ENCODE measurements at places on chromosomes 1 and 21.

- DNase-seq = no peak
Measured at GRCh38 chr1:23980728-23981070, 572 bp upstream of the SRSF10 start.

DNA sequence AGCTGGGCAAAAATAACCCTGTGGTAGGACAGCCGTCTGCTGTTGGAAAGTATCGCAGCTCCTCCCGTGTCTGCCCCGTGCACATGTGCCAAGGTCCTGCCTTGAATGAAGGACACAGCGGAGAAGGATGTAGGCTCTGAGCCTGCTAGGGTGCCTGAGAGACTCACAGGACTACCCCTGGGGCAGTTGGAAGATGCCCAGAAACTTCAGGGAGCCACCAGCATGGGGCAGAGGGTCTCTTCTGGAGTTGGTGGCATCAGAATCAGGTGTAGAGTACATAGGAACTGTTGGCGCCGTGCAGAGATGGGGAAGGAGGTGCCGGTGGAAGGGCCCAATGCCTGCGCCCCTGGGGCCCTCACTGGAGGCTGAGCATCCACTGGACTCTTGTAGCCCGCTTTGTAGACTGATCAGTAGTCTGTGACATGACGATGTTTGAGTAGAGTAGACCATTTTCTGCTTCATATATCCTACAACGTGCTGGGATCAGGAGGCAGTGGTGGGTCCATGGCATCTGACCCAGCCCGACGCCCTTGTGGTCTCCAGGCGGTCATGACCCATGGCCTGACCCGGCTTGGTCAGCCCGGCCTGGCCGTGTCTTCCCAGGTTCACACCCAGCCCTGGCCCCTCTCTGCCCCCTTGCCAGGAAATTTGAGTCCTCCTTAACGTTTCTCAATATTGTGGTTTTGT, 5.3 kb upstream of the C1orf174 start:
- DNase-seq = no peak

DNA sequence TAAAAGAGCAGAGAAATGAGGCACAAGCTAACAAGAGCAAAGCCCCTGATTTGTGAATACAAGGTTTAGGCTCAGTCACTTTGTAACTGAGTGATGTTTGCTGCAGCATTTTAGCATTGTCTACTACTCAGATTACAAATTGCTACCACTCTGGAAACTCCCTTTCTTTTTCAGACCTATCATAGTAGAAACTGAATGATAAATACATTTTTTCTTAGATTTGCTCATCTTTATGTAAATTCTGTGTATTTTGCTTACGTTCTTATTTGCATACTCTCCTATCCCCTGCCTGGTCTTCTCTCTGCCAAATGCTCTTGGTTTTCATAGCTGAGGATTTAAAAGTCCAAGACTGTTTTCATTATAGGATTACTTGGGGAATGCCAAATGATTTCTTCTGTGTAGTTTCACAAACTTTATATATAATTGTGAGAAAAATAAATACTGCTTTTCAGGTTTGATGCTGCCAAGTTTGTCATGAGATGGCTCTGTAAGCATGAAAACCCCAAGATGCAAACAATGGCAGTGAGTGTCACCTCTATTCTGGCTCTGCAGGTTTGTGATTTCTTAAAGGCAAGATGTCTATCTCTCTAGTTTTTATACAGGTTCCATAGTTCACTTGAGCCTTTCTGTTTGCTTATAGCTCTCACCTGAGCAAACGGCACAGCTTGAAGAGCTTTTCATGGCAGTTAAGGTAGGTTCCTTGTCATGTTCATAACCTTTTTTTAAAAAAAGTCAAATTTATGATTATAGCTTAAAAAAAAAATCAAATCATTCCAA, 24.7 kb downstream of the ZYG11A start:
- no peak for DNase-seq

DNA sequence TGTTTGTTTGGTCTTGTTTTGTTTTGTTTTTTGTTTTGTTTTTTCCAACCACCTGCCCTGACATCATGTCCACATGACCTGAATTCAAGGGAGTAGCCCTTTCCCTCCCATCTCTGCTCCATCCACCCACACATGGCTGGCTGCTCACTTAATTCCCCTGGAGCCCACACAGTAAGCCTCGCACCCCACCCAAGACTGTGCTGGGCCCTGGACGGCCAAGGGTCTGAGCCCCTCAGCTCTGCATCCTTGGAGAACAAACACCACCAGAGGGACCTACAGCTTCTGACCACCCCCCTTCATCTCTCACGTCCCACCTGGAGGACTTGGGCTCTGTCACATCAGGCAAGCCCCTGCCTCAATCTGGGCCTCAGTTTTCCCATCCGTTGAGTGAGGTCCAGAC, 39.1 kb downstream of the MATN1 start:
- DNase-seq = no peak

DNA sequence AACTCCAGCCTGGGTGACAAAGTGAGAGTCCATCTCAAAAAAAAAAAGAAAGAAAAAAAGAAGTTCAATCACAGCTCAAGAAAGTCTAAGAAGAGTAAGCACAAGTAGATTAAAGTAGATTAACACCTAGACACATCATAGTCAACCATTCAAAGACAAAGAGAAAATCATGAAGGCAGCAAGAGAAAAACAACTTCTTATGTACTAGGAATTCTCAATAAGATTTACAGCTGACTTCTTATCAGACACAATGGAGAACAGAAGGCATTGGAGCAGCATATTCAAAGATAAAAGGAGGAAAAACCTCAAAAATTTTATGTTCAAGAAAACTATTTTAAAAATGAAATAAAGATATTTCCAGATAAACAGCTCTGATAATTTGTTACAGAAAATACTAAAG, 147.3 kb downstream of the LBR start:
- no peak for DNase-seq

GRCh38 chr1:17485281-17485680, 45.8 kb upstream of the RCC2 start:
- DNase-seq = no peak

DNA sequence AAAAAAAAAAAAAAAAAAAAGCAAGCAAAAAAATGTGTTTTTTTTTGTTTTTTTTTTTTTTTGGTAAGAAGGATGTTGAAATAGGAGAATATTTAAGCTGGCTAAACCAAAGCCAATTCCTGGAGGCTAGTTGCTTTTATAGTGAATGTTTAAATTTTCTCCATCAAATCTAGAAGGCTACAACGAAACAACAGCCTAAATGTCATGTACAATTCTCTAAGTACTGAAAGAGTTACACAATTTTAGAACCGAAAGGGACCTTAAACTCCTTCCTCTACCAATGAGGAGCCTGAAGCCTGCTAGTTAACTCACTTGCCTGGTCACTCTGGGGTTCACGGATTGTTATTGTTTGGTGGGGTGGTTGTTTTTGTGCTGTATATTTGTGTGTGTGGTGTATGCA, 3.5 kb downstream of the WLS start:
- no peak for DNase-seq

DNA sequence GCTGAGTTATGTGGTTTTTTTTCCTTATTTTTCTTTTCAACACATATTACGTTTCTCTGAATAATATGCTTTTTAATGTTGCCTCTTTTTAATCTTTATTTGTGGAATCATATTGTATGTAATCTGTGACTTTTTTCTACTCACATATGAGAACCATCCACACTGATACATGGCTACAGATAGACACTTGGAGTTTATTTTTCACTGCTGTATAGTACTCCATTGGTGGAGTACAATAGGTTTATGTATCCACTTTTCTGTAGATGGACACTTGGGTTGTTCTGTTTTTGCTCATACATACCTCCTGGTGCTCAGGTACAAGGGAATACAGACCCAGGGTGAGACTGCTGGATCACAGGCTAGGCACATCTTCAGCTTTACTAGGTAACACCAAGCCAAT, 71.5 kb upstream of the ERG start:
- no peak for DNase-seq

DNA sequence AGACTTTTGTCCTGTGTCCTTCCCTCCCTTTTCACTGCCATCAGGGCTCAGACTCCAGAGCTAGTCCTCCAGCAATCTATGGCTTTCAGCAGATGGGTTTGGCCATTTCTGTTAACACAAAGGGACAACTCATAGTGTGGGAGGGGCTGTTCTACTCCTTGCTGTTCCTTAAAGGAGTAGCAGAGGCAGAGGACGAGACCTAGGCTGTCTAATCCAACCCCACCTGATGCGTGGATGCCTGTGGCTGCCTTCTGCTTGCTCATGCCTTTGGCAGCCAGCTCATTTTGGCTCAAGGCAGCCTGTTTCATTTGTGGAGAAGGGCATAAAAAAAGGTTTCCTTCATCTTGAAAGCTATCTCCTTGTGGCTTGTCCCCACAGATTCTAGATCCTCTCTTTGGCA, 27.0 kb downstream of the MFSD2A start:
- no peak for DNase-seq

DNA sequence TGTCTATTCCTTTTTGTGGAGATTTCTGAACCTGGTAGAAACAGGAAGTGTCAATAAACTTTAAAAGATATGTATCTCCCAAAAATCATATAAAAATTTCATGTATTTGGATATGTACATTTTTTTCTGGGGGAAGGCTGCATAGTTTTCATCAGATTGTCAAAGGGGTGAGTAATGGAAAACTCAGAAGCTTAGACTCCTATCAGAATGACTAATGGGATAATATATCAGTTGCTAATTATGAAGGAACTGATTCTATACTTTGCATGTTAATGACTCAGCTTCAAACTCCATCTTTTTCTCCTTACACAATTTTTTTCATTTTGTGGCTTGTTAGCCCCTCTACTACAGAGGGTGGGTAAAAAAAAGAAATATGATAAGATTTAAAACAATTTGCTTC, 55.9 kb downstream of the GON4L start:
- DNase-seq = no peak

DNA sequence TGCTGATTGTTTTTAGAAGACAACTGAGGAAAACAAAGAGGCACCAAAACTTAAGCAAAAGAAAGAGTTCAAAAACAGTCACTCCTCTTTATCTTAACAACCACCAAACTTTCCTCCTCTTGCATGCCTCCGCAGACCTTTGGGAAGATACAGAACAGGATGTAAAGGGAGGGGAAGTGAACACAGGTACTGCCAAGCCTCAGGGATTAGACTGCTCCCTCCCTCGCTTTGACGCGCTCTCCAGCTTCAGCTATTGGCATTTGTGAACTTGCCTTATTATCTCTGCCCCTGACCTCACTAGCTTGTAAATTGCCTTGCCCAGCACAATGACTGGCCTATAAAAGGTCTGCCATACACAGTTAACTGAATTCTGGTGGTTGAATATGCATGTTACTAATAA, 4.8 kb upstream of the SRP9 start:
- no peak for DNase-seq
